ENCODE measurements at places on chromosomes 16 and 17. TPM values are rescaled to one million over a fixed set of nuclear protein-coding genes. Genes with fewer than 3 reads are reported as not detected.

The INCA1 gene
- total RNA-seq, result not detected

The SPNS3 gene
- total RNA-seq, result not detected

The INTS2 gene
- total RNA-seq, result 24.9 TPM

The DBNDD1 gene
- 10.5 TPM for total RNA-seq

The ENPP7 gene
- total RNA-seq, result not detected

The SCGB1C2 gene
- total RNA-seq, result not detected

The RNF112 gene
- total RNA-seq, result not detected

The OR3A3 gene
- not detected for total RNA-seq

The RNF222 gene
- not detected for total RNA-seq

The KRT15 gene
- total RNA-seq, result 0.65 TPM

The SYNGR3 gene
- 4.3 TPM for total RNA-seq

The CDRT15L2 gene
- total RNA-seq, result not detected

The MPP3 gene
- total RNA-seq, result 5.5 TPM

The CMTM2 gene
- total RNA-seq, result not detected

The NEUROD2 gene
- not detected for total RNA-seq

The ABCC6 gene
- total RNA-seq, result 1.4 TPM

The DRC3 gene
- total RNA-seq, result 0.97 TPM

The CCDC154 gene
- total RNA-seq, result under 0.01 TPM

The PRSS8 gene
- total RNA-seq, result not detected

The SEC14L5 gene
- not detected for total RNA-seq

The ZNF768 gene
- total RNA-seq, result 16.6 TPM

The BIRC5 gene
- 64.4 TPM for total RNA-seq

The HOXB7 gene
- total RNA-seq, result 8.4 TPM

Measured in epithelial cell of umbilical artery (primary cell).